Tibial nerve (tissue), 4 donors: ENCODE measurements at places on chromosomes 13 and 19. TPM values are rescaled to one million over a fixed set of nuclear protein-coding genes. Genes with fewer than 3 reads are reported as not detected.

The FBL gene
- total RNA-seq = 176 TPM

The CLDN10 gene
- total RNA-seq = not detected

The GAPDHS gene
- total RNA-seq = not detected

The PSG3 gene
- not detected for total RNA-seq

The KLK15 gene
- not detected for total RNA-seq

The FUT2 gene
- total RNA-seq = 0.44 TPM

The ZNF547 gene
- 0.87 TPM for total RNA-seq

The KLC3 gene
- total RNA-seq = not detected

The XPO4 gene
- 15.3 TPM for total RNA-seq

The ACER1 gene
- not detected for total RNA-seq
